Stimulated activated naive B cell treated with anti-CD40 and anti-IgM and Interleukin-4, amounts not matched to agents 10 μg/mL and 1 μg/mL and 100 μg/mL, for 72 hours (primary cell): ENCODE measurements at places on chromosomes 12 and 14.

DNA sequence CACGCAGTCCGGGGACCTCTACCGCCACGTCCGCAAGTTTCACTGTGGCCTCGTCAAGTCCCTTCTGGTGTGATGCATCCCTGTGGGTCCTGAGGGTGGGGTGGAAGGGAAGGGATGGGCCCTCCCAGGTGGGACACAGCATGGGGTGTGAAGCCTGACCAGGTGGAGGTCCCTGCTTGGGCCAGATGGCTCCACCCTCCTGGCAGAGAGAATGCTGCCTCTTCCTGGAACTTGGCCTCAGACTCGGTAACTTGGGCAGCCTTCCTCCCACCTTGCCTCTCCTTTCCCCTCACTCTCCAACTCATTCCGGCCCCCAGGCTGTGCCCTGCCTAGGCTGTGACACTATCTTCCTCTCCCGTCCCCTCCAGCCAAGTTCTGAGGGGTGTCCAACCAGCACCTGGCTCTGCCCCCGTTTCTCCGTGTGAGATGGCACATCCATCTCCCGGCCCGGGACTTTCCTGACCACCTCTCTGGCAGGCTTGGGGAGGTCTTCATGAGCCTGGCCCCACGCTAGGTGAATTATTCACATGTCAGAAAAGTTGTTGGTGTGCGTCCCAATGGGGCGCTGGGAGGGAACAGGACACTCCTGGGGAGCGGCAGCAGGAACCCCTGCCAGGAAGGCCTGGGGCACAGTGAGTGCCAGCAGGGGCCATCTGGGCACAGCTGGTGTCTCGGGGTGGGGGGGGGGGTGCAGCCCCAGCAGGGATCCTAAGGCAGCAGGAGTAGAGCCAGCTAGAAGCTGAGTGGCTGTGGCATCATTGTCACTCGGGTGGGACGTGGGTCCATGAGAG, 1.7 kb downstream of the ZBTB42 start:
- DNase-seq = no peak

DNA sequence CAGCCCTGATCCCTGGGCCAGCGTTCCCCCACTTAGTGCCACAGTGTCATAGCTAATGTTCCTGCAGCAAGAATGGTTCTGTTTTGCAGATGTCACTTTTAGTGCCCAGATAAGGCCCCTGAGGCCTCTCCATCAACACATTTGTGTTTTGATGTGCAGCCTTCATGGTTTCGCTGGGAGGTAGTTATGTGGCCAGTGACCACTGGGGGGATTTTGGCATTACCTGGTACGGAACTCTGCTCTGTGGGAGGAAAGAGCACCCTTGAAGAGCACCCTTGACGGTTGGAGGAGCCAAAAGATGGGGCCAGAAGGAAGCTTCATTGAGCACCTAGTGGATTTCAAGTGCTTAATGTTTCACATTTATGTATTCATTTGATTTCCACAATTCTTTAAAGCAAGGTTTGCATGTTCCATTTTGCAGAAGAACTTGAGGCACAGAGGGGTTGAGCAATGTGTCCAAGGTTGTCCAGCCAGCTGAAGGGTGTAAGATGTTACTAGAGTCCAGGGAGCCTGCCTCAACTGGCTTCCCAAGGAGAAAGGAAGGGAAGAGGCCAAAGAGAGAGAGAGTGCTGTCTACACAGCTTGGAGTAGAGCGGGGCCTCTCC, 13.0 kb downstream of the SERPINA11 start:
- DNase-seq = no peak

GRCh38 chr12:79935624-79936345, 888 bp upstream of the PPP1R12A start:
- no peak for DNase-seq

DNA sequence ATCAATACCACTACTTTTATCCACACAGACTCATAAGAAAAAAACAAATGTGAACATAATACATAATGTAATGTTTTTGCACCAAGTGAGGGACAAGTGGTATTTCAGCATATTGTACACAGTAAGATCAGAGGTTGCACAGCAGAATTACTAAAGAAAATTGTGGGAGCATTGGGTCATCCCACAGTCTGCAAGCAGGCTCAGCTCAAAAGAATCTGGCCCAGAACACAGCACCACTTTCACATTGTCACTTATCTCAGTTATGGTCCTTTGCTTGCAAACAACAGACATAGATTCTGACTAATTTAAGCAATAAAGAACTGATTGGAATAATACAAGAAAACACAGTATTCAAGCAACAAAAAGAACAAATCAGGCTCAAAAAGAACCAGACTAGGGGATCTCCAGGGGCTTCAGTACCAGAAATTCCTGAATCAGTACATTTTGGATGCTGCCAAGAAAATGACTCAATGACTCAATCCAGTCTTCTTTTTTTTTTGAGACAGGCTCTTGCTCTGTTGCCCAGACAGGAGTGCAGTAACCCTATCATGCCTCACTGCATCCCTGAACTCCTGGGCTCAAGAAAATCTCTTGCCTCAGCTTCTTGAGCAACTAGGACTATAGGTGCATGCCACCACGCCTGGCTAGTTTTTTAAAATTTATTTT, 42.9 kb upstream of the EEA1 start:
- DNase-seq = no peak

- no peak for DNase-seq
Observed at GRCh38 chr14:80388980-80389711, 177.8 kb upstream of the DIO2 start.
